ENCODE measurements at places on chromosomes 7 and 10.

DNA sequence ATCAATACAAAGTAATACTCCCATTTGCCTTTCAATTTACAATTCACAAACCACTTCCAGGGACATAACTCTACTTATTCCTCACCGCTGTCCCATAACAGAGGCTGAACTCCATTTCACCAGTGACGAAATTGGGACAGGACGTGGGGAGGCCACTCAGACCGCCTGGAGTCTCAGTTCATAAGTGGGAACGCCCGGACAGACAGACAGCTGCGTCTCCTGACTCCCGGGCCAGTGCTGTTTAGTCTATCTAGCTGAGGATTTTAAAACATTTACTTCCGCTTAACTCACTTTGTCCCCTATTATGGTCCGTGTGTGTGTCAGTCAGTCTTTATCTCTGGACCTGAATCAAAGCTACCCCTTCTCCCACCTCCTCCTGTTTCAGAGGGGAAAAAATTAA is 67.4 kb upstream of the ZNF438 start:
- no peak for DNase-seq

DNA sequence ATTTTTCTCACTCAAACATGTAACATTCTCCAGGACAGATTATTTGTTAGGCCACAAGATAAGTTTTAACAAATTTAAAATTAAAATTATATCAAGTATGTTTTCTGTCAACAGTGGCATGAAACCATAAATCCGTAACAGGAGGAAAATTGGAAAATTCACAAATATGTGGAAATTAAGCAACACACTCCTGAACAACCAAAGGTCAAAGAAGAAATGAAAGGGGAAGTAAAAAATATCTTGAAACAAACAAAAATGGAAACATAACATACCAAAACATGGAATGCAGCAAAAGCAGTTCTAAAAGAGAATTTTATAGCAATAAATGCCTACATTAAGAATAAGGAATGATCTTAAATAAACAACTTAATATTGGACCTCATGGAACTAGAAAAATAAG is 147.3 kb downstream of the ZEB1 start:
- DNase-seq: no peak

DNA sequence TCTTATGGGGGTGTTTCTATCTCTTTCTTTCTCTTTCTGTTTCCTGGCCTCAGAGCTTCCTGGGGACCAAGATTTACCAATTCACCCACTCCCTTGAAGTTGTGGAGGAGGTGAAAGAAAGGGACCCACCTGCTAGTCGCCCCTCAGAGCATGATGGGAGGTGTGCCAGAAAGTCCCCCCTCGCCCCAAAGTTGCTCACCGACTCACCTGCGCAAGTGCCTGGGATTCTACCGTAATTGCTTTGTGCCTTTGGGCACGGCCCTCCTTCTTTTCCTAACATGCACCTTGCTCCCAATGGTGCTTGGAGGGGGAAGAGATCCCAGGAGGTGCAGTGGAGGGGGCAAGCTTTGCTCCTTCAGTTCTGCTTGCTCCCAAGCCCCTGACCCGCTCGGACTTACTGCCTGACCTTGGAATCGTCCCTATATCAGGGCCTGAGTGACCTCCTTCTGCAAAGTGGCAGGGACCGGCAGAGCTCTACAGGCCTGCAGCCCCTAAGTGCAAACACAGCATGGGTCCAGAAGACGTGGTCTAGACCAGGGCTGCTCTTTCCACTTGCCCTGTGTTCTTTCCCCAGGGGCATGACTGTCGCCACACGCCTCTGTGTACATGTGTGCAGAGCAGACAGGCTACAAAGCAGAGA is 12.2 kb downstream of the AQP1 start:
- DNase-seq: no peak

DNA sequence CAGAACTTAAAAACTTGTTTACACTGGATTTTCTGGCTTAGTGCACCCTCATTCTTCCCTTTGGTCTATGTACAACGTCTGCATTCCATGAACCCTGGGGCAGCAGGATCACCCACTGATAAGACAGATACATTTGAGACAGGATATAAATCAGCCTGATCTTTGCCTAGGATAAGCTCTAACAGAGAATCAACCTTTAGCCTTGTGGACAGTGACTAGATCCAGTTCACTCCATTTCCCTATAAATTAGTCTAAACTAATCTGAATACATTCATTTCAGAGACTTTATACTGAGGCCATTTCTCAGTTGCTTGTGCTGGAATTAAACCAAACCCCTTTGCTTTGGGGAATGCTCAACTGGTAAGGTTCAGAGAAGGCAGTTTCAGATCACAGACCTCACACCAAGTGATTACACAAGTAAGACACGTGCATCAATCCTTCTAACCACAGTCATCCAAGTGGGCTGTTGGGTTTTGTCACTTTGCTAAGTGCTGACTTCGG is 639.8 kb upstream of the FZD8 start:
- no peak for DNase-seq

DNA sequence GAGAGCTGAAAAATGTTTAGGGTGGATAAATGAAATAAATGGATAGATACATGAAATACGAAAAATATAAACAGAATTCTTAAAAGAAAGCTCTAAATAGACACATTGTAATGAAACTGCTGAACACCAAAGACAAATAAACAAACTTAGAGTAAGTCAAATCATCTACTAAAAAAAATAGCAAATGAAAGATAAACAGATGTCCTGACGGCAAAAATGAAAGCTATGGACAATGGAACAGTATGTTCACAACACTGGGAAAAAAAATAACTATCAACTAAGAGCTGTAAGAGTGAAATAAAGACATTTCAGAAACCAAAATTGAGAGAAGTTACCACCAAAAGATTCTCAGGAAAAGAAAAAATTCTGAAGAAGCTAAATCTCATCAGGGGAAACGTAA is 106.1 kb downstream of the SGMS1 start:
- DNase-seq: no peak

Measured in stimulated activated CD4-positive, alpha-beta T cell treated with anti-CD3 and anti-CD28 coated beads, TNF-alpha, amount 100 ng/mL, for 1 hour (primary cell).